AG09319 (cell line): ENCODE measurements at places on chromosomes 12 and 14.

- DNase-seq = no peak
These were observed 261.9 kb downstream of the TMEM132D start for GRCh38 chr12:129641926-129642325.

DNA sequence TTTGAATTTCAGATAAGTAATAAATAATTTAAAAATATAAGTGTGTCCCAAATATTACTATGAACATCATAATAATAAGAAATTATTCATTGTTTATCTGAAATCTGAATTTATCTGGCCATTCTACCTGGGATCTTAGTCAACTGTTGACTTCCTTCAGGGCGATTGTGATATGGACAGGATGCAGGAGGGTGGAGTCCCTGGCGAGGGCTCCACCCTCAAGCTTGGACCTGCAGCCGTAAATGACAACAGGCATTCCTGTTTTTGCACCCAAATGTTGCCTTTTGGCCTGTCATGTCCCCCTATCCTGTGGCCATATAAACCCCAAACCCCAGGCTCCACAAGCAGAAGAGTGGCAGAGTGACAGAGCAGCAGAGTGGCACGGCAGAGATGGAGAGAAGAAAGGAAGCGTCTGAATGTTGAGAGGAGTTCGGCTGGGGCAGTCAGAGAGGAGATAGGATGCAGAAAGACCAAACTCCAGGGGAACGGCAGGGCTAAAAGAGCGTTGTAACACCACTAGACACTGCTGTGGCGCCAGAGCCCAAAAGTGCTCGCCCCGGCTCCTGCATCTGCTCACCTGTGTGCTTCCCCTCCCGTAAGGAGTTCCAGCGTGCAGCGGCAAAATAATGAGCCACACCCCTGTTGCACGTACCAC is 39.4 kb upstream of the FUT8 start:
- DNase-seq = no peak

DNA sequence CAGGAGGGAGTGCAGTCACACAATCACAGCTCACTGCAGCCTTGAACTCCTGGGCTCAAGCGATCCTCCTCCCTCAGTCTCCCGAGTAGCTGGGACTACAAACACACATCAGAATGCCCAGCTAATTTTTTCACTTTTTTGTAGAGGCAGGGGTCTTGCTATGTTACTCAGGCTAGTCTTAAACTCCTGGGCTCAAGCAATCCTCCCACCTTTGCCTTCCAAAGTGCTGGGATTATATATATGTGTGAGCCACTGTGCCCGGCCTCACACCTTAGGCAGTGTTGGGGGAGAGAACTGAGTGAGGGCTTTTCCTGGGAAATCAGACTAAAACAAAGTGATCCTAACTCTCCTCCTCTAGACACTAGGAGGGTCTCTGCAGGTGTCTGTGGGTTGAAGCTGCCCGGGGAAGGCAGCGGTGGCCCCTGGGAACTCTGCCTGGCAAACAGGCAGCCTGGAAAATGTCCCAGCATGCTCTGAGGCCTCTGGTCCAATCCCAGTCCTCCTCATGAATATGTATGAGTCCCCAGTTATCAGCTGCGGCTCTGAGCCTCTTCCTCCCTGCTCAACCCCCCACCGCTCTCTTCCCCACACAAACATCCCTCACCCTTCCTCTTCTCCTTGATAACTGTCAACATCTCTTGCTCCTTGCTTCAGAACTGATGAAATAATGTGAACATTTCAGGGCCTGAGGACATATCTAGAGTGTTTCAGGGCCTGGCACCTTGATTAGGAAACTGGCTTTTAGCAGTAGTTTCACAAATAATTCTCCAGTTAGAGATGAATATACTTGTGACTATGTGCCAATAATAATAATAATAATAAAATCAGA is 7.9 kb upstream of the NAA25 start:
- no peak for DNase-seq

GRCh38 chr12:132907216-132907615 is 19.8 kb upstream of the CHFR start:
- no peak for DNase-seq

DNA sequence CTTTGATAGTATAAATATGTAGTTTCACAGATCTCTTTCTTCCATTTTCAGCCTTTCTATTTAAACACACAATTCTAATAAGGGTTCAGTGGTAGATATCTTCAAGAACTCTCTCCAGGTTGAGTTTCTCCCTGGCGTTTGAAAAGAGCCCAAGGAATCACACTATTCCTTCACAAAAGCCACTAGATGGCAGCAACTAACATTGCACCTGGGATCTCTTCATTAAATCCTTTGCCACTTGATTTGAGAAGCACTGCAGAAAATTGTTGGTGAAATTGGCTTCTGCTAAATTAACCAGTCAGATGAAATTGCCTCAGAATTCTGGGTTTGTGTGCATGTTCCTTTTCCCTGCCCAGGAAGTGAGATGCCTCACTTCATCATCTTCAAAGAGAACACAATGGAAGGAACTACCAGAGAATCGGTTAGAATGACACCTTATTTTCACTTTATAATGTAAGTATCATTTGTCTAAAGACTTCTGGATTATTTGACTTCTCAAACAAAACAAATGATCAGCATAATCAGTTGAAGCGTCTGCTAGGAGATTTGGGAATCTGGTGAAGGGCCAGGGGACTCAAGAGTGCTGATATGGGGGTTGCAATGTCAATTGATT is 6.8 kb downstream of the CCDC198 start:
- peak; percentile 4 for DNase-seq

- DNase-seq = peak; percentile 57
These were observed 343 bp upstream of the NOVA1 start for GRCh38 chr14:26598081-26598671.

GRCh38 chr12:78820946-78821345 is 43.6 kb upstream of the SYT1 start:
- no peak for DNase-seq

DNA sequence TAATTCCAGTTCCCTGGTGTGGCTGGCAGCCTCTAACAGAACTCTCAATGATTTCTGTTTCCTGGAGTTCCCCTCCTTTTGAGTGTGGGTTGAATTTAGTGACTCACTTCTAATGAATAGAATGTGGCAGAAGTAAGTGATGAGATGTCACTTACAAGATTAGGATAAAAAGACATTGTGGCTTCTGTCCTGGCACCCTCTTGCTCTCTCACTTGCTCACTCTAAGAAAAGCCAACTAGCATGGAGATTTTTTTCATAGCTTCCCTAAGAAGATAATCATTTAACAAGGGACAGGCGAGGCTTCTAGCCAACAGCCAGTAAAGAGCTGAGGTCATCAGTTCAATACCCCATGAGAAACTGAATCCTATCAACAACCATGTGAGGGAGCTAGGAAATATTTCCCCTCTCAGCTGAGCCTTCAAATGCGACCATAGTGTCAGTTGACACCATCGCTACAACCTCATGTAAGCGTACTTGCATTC is 156.7 kb downstream of the TMTC3 start:
- no peak for DNase-seq

DNA sequence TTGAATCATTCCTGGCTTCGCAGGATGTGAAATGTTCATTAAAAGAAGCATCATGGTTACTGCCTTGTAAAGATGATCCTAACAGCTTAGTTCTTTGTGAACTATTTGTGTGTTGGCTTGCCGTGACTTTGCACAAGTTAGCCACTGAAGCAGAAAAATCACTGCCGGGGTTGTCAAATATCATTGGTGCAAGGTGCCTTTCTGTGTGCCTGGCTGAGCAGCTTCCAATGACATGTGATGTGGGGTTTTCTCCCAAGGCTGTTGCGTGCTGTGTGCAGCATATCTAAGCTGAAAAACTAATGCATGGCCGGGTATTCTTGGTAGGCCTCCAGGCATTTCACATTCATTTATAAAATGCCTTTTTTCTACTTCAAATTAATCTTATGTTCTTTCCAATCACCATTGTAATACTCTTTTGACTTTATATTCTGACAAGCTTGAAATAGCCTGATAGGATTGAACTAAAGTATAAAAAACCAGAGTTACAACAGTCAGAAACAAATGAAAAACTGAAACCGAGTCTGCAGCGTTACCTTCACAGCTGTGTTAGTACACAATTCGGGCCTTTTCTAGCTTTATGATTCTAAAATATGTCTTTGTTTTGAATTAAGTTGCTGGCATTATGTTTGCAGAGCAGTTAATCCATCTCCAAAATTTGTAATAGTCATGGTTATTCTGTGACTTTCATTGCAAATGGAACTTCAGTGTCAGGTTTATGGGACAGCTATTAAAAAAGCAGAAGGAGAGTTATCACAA is 222.1 kb downstream of the SYT1 start:
- no peak for DNase-seq

DNA sequence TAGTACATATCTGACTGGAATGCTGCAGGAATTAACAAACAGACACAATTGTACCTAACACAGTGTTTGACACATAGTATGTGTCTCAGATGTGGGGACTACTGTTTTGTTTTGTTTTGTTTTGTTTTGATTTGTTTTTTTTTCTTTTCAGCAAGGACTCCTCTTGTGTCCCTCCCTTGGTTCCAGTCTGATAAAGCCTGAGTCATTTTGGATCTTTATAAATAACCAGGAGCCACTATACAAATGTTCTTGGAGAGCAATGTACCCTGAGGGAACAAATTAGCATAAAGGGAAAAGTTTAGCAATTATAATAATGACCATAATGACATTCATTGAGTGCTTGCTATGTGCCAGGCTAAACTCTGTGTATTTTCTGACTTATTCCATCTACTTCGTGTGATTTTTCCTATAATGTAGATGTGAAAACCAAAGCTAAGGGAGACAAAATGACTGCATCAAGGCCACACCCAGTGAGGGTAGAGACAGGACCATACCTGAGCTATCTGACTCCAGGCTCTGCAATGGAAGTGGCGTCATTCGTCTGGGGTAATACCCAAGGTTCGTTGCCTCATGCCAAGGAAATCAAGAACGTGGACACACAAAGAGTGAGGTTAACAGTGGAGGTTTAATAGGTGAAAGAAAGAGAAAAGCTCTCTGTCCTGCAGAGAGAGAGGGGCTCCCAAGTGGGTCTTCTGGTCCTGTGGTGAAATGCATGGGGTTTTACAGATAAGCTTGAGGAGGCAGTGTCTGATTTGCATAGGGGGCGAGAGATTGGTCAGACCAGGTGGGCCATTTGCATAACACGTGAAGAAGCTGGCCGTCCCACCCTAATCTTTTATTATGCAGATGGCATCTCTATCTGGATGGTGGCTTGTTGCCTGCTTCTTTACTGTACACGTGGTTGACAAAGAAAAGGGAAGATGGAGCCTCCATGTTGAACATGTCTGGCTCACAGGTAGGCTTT is 285.5 kb upstream of the SFSWAP start:
- DNase-seq = no peak

DNA sequence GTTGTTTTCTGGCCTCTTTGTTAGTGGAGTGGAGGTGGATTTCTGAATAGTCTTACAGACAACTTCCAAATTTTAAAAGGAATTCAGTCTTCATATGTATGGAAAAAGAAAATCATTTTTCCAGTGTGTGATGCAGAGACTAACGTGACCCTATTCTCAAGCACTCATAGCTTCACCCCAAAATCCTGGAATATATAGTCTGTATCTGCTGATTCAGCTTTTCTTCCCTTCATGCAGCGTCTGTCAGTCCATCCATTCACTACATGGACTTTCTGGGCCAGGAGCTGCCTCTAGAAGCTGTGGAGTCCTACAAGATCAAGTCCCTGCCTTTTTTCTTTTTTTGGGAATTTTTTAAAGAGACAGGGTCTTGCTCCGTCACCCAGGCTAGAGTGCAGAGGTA is 23.8 kb downstream of the KLC1 start:
- DNase-seq = no peak

GRCh38 chr12:55719371-55719770 is 822 bp upstream of the RDH5 start:
- DNase-seq = no peak

DNA sequence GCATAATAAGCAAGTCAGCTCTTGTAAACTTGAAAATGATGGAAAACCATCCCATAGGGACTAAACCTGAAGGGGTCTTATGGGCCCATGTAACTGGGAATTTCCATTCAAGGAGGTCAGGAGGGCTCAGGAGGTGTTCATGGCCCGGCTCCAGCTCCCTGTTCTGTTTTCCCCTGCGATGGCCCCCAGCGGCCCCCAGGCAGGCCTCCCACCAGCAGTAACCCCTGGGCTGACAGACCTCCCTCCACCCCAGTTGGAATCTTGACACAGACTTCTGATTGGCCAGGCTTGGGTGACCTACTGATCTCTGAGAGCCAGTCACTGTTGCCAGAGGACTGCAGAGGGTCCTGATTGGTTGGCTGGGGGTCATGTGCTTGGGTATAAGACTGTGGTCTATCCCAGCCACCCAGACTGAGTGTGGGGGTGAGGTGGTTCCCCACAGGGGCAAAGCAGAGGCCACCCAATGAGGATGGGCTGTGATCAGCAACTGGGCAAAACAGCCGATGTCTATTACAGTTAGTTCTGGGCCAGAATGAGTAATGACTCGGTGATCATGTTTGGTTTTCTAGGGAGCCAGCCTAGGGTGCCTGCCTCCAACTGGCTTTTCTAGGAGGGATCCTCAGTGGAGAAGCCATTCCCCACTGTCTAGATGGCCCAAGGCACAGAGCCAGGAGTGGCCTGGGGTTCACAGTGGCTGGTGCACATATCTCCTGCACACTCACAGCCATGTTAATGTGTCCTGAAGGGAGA is 27.0 kb downstream of the RHOF start:
- DNase-seq = no peak

GRCh38 chr14:102235275-102235897 is 69.6 kb downstream of the MOK start:
- peak; percentile 44 for DNase-seq

- no peak for DNase-seq
These were observed 8.3 kb downstream of the CALM1 start for GRCh38 chr14:90405101-90405500.

DNA sequence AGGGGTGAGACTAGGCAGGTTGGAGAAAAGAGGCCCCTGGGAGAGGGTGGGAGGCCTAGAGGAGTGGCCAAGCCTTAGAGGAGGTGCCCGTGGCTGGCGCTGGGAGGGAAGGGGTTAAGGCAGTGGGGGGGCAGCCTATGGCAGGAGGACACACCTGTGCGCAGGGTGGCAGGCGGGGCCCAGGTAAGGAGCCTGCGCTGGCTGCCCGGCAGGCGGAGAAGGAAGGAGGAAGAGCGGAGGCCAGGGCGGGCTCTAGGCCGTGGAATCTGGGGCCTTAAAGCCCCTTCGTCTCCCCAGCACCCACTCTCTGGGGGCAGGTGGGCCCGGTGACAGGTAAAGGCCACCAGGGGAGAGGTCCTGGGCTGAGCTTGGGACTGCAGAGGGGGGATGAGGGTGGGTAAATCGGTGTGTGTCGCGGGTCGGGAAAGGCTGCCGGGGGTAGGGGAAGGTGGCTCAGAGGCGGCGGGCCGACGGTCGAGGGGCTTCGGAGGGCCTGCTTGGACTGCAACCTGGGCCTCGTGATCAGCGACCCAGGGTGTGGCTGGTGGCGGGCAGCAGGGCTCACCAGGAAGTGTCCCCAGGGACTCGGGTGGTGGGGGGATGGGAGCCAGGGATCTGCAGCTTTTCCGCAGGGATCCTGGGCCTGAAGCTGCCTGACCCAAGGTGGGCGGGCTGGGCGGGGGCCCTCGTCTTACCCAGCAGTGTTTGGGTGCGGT is 7.3 kb downstream of the PHB2 start:
- DNase-seq = no peak

- DNase-seq = no peak
These were observed 588 bp upstream of the GRIN2B start for GRCh38 chr12:13981990-13982389.

- no peak for DNase-seq
These were observed 388.8 kb downstream of the PDZRN4 start for GRCh38 chr12:41576925-41577324.
